ENCODE measurements at places on chromosomes 3 and 15. TPM values are rescaled to one million over a fixed set of nuclear protein-coding genes. Genes with fewer than 3 reads are reported as not detected.
A peak's percentile ranks its signal among the peaks of the same experiment; 100 is the strongest.

- no peaks in the 10 kb centered on the region for H3K36me3 ChIP-seq
Observed at GRCh38 chr3:12190221-12190807, 31.6 kb upstream of the TIMP4 start.

- no peak overlapping the region for H3K4me3 ChIP-seq
- no peaks in the 10 kb centered on the region for H3K36me3 ChIP-seq
- no peaks in the 10 kb centered on the region for H3K27me3 ChIP-seq
- no peaks in the 10 kb centered on the region for H3K4me1 ChIP-seq
- no peak overlapping the region for H3K27ac ChIP-seq
Observed at GRCh38 chr3:115871735-115872134, 248.4 kb downstream of the GAP43 start.

DNA sequence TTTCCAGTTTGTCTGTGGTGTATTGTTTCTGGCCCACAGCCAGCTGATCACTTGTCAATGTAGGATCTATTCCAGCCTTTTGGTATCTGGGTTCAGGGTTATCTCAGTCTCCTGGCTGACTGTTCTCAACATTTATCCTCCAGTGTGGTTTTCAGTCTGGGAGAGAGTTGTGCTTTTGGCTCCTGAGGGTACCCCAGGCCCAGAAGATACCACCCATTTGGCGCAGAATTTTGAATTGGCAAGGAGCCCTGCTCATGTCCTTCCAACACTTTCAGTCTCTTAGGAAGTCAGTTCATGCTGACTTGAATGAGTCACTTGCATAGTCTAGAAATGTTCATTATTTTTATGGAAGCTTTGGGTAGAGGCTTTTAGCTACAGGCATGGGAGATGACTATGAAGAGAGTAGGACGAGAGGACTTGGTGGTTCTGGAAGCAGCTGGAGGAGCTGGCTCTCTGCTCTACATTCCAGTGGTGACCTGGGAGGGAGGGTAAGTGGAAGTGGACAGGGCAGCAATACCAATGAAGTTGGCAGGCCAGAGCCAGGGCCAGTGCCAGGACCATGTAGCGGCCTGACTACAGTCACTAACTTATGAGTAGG is 7.2 kb downstream of the POLR2H start:
- H3K27ac ChIP-seq: peak overlapping the region; percentile 42
- peak; percentile 87 for DNase-seq
- peaks cover 42% of the 10 kb centered on the region for H3K4me1 ChIP-seq
- H3K27me3 ChIP-seq: no peaks in the 10 kb centered on the region

- H3K27me3 ChIP-seq: no peaks in the 10 kb centered on the region
- H3K27ac ChIP-seq: peak overlapping the region; percentile 67
- H3K4me3 ChIP-seq: no peak overlapping the region
- peaks cover 24% of the 10 kb centered on the region for H3K4me1 ChIP-seq
Observed at GRCh38 chr3:47394140-47394870, 13.5 kb downstream of the PTPN23 start.

- peaks cover 23% of the 10 kb centered on the region for H3K4me1 ChIP-seq
- DNase-seq: no peak
- no peaks in the 10 kb centered on the region for H3K27me3 ChIP-seq
- peak overlapping the region; percentile 76 for H3K27ac ChIP-seq
- H3K36me3 ChIP-seq: no peaks in the 10 kb centered on the region
Observed at GRCh38 chr3:27560484-27561056, 76.4 kb upstream of the SLC4A7 start.

DNA sequence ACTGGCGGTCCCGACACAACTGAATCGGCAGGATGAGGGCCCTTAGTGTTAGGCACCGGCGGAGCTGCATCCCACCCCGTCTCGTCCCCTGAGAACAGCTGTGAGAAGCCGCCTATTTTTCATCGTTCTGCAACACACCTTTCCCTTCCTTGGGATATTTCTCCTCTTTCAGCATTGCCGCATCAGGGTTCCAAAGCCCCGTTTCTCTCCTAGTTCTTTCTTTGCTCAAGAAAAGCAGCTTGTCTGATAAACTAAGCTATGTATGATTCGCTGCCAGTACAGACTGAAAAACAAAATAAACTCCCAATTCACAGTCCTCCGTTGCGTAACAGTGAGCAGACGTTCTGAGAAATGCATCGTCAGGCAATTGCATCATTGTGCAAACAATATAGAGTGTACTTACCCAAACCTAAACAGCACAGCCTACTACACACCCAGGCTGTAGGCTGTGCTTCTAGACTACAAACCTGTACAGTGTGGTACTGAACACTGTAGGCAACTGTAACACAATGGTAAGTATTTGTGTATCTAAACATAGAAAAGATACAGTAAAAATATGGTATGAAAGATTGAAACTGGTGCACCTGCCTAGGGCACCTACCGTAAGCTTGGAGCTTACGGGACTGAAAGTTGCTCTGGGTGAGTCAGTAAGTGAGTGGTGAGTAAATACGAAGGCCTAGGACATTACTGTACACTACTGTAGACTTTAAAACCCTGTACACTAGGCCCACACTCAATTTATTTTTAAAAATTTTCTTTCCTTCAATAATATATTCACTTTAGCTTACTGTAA is 8.9 kb upstream of the ADAMTS17 start:
- H3K27me3 ChIP-seq: no peaks in the 10 kb centered on the region
- H3K4me3 ChIP-seq: no peak overlapping the region
- no peak for DNase-seq
- H3K4me1 ChIP-seq: no peaks in the 10 kb centered on the region
- no peak overlapping the region for H3K27ac ChIP-seq
- no peaks in the 10 kb centered on the region for H3K36me3 ChIP-seq

Gene CFAP20DC
- total RNA-seq: 1.9 TPM

Gene C3orf80
- total RNA-seq: not detected

Gene SCN5A
- 13.1 TPM for total RNA-seq

Gene ATXN7
- total RNA-seq: 34.7 TPM

Gene TBC1D21
- total RNA-seq: not detected

All from endothelial cell of umbilical vein (primary cell).